ENCODE measurements at places on chromosomes 6 and 20.

GRCh38 chr6:121523628-121524027 lies 88.2 kb downstream of the GJA1 start:
- no peak for DNase-seq

DNA sequence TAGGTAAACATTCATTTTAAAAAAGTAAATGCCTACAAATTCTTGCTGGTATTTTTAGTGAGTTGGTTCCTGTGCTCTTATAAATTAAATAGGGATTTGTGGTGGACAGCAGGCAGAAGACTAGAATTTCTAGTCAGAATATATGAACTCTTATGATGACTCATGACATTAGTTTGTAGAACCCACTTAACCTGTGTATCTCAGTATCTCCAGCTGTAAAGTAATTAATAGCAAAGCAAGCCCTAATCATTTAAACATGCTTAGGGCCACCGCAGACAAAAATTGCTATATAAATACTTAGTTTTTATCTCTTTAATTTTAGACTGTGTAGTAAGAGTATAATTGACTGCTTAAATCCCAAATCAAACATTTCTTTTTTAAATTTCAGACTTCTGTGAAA lies 2.4 kb downstream of the FAM135A start:
- no peak for DNase-seq

GRCh38 chr20:3927486-3928291 lies 38.5 kb downstream of the PANK2 start:
- DNase-seq: no peak

DNA sequence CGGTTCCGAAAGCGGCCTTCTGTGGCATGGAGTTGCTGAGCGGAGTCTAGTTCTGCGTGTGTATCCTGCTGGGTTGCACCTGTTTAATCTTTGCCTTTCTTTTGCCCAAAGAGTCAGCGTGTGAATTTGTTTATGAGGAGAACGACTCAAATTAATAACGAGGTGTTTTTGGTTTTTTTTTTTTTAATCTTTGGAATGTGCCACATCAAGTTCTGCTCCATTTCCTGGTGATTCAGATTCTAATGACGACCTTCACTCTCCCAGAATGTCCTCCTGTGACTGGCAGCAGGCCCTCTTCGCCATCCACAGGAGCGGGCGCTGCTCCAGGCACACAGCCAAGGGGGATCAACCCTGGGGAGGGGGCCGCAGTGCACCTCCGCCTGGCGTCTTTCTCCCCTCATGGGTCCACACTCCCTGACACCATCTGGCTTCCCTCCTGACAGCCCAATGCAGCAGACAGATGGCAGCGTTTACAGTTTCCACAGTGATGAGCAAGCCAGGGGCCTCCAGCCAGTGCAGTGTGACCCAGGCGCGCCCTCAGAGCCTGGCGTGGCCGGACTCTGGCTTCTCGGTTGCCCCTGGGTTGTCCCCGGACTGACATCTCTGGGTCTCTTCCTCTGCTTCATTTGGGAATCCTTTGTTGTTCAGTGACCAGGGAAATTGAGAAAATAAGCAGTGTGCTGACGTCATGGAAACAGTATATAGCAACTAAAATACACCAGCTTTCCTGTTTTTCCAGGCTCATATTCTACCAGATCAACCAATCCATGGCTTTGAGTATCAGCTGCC lies 27.5 kb upstream of the AFDN start:
- DNase-seq: no peak

DNA sequence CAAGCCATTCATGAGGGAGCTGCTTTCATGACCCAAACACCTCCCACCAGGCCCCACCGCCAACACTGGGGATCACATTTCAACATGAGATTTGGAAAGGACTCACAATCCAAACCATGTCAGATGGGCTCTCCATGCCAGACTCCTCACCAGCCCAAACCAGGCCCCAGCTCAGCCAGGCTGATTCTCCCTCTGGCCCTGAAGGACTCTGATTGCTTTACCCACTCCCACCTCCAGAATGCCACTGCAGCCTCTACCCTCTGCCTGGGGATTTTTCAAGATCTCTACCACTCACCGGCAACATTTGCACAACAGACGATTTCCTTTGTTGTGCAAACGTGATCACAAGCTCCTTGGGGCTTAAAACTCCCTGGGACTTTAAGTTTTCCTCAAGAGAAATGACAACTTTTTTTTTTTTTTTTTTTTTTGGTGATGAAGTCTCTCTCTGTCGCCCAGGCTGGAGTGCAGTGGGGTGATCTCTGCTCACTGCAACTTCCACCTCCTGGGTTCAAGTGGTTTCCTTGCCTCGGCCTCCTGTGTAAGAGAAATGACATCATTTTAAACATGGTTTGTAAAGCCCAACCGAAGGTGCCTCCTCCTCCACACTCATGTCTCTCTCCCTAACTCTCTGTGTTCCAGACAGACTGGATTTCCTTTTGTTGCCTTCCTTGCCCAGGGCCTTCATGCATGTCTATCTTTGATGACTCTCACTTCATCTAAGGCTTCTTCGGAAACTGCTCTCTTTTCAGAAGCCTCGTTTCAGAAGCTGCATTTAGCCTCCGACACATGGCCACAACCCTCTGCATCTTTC lies 147.0 kb downstream of the CDH26 start:
- no peak for DNase-seq

GRCh38 chr6:121615493-121615892 lies 180.0 kb downstream of the GJA1 start:
- no peak for DNase-seq

GRCh38 chr6:91569071-91569470 lies 982.2 kb upstream of the MAP3K7 start:
- no peak for DNase-seq

GRCh38 chr6:81226957-81227356 lies 525.5 kb downstream of the TENT5A start:
- DNase-seq: no peak

GRCh38 chr6:27394073-27394472 lies 5.5 kb downstream of the ZNF391 start:
- DNase-seq: no peak

- DNase-seq: no peak
Measured at GRCh38 chr6:72849346-72849745, 227.5 kb downstream of the KCNQ5 start.

- no peak for DNase-seq
Measured at GRCh38 chr6:3442431-3443220, 14.2 kb downstream of the SLC22A23 start.

DNA sequence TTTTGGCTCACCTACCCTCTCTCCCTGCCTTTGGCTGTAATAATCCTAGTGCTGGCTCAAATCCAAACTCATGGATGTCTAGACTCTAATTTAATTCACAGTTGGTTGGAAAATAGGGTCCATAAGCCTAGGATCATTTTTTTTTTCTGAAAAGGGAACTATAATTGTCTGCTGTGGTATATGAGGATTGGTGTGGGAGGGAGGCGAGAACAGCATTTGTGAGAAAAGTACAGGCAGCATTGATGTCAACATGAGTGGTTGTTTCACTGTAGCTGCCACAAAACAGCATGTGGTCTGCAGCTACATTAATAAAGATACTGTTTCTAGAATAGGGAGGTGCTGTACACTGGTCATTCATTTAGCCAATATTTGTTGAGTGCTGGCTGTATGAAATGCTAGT lies 18.6 kb upstream of the POLR1H start:
- no peak for DNase-seq

DNA sequence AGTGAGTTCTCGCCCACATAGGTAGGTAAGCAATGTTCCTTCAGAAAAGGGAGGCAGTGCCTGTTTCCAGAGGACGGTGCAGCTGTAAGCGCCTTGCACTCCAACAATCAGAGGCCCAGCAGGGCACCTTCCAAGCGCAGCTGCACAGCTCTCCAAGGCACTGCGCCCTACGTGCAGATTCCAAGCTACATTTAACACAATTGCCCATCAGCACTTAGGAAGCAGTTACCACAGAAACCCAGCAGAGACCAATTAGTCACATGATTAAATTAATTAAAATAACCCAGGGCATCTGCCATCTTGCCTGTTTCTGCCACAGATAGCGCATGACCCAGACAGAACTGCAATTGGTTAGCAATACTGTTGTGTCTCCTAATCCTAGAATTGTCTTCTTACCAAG lies 65.5 kb downstream of the SOBP start:
- no peak for DNase-seq

DNA sequence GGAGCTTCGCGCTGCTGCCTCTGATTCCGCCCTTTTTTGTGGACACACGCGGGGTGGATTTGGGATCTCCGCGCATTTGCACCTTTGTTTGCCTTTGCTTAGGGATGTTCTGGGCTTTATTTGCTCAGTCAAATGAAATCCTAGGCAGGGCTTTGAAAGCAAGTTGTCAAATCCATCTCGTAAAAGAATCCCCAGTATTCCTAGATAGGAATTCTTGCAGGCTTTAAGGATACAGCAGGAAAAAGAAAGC lies 453 bp downstream of the CEP57L1 start:
- no peak for DNase-seq

GRCh38 chr6:160766989-160767646 lies 65.1 kb downstream of the PLG start:
- DNase-seq: peak; percentile 73

DNA sequence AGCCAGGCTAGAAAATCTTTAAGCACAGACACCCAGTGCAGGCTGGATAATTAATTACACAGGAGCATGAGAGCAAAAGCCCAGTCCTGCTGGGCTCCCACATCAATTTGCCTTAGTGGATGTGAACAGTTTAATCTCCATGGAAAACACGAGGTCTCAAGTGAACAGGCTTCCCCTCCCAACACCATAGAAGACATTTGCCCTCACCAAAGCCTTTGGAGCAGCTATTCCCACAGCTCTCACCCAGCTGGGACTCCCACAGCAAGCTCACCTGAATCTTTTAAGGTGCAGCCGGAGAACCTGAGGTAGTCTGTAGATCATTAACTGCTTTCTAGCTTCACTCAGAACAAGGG lies 12.0 kb downstream of the TOMM6 start:
- no peak for DNase-seq

- DNase-seq: no peak
Measured at GRCh38 chr20:37729452-37729851, 35.6 kb downstream of the CTNNBL1 start.

Measured in activated T-cell treated with anti-CD3 and anti-CD28 coated beads, Interleukin-2, amount 50 U/mL, for 72 hours (primary cell).